Hematopoietic multipotent progenitor cell treated with erythropoietin and hydrocortisone succinate and interleukin-3 and kit ligand, for 4 days (in vitro differentiated cells): ENCODE measurements at places on chromosomes 11 and 22.
A peak's percentile ranks its signal among the peaks of the same experiment; 100 is the strongest.

- DNase-seq: no peak
Measured at GRCh38 chr11:13318498-13319295, 41.1 kb downstream of the BMAL1 start.

DNA sequence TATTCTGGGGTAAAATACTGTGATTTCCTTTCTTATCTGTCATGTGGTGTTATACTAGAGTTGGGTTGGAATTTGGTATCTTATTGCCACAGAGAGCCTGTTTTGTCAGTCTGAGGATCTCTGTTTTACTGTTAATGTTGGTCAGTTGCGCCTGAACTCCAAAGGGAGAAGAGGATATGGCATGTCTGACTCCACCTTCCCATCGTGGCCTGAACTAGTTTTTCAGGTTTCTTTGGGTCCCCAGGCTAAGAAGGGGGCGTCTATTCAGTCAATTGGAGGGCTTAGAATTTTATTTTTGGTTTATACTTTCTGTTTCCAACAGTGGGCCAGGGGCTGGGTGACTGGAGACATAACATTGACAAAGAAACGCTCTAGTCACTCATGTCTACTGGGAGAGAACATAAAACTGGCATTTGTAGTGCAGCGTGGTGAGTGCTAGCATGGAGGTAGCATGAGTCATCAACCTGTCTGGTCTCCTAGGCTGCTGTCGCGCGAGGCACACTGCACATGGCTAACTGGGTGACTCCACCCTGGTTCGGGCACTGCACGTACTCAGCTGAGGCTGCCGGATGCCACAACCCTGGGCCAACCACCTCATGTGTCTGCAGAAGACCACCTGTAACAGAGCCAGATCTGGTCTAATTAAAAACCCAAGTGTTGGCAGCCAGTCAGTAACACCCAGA lies 120.1 kb upstream of the OR9Q1 start:
- peak; percentile 68 for DNase-seq

GRCh38 chr11:65429068-65429681 lies 6.6 kb downstream of the NEAT1 start:
- DNase-seq: peak; percentile 51

DNA sequence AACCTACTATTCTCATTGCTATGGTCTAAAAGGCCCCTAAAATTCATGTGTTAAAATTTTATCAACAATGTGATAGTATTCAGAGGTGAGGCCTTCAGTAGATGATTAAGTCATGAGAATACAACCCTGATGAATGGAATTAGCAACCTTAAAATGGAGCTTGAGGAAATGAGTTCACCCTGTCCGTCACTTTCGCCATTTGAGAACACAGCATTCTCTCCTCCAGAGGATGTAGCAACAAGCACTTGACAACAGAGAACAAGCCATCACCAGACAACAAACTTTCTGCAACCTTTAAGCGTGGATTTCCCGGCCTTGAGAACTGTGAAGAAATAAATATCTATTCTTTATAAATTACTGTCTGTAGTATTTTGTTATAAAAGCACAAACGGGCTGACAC lies 197.0 kb downstream of the SBF2 start:
- DNase-seq: no peak

GRCh38 chr22:22720201-22720723 lies 75.8 kb downstream of the GGTLC2 start:
- DNase-seq: peak; percentile 93

GRCh38 chr11:76318744-76319384 lies 62.1 kb downstream of the THAP12 start:
- peak; percentile 86 for DNase-seq

DNA sequence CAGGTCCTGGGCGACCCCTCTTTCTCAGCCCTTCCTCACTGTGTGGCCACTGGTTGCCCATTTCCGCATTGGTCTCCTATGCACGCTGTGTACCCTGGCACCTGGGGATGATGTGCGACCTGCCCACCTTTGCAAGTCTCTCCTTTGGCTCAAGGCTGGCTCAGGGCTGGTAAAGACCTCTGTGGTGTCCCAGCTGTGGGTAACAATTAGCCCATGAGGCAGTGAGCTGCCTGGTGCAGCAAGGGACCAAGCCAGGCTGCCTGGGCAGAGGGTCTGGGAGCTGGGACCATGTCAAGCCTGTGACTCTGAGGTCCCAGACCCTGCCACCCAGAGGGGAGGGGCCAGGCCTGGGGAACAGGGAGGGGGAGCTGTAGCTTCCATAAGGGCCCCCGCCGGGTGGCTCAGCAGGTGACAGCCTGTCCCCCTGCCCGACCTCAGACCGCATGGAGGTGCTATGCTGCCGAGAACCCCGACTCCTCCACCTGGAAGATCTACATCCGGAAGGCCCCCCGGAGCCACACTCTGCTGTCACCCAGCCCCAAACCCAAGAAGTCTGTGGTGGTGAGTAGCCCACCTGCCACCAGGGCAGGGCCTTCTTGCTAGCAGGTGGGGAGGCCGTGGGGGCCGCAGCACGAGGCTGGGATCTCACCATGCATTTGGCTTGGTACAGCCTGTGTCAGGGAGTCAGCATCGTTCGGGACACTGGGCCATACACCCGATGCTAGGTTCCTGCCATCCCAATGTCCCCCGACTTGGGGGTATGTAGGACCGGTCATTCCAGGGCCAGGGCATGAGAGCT lies 112.5 kb downstream of the KCNQ1OT1 start:
- DNase-seq: no peak

DNA sequence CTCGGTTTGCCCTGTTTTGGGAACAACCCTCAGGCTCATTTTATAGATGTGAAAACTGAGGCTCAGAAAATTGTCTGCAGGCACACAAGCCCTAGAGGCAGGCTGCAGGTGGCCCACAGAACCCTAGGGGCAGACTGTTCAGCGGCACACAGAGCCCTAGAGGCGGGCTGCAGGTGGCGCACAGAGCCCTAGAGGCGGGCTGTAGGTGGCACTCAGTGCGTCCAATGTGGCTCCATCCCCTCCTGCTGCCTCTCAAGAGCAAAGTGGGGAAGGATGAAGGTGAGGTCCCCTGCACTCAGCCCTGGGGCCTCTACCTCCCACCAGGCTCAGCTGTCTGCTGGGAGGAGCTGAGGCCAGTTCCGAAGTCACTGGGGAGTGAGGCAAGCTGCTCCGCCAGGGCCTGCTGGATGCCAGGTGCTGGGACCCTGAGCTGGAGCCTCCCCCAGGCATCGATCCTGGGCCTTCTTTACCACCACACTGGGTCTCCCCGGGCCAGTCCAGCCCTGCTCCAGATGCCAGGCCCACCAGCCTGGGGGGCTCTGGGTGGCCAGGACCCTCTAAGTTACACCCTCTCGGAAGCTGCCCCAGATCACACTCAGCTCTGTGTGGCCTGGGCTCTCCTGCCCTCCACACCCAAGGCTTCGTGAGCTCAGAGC lies 2.3 kb downstream of the ACY3 start:
- DNase-seq: peak; percentile 85

DNA sequence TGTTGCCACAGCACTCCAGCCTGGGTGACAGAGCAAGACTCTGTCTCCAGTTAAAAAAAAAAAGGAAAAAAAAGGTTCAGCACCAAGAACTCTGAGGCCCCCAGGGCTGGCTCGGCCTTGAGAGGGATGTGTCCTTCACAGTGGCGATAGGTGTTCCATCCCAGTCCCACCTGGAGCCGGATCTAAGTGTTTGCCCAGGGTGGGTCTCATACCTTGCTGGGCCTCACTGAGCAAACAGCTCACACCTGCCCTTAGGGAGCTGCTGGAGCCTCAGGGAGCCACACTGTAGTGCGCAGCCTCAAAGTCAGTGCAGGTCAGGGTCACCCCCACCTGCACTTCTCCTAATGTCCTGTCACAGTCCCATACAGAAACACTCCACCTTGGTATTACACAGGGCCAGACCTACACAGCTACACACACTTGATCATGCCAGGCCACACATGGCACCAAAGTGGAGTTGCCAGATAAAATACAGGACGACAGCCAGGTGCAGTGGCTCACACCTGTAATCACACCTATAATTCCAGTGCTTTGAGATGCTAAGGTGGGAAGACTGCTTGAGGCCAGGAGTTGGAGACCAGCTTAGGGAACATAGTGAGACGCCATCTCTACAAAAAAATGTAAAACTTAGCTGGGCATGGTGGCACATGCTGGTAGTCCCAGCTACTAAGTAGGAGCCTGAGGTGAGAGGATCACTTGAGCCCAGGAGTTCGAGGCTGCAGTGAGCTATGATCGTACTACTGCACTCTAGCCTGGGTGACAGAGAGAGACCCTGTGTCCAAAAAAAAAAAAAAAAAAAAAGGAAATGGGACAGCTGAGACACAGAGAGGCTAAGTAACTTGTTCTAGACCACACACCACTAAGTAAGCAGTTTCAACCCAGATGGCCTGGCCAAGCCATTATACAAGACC lies 7.3 kb downstream of the STARD10 start:
- no peak for DNase-seq

DNA sequence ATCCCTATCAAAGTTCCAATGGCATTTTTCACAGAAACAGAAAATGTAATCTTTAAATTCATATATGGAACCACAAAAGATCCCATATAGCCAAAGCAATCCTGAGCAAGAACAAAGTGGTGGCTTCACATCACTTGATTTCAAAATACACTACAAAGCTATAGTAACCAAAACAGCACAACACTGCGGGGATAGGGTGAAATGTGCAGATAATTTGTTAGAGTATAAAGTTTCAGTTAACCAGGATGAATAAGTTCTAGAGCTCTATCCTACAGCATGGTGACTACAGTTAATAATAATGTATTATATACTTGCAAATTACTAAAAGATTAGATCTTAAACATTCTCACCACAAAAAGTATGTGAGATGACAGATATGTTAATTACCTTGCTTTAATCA lies 55.5 kb downstream of the MAPK1 start:
- no peak for DNase-seq

- no peak for DNase-seq
Measured at GRCh38 chr11:133153031-133153430, 379.3 kb downstream of the OPCML start.
